ENCODE measurements at places on chromosomes 11 and 22.

DNA sequence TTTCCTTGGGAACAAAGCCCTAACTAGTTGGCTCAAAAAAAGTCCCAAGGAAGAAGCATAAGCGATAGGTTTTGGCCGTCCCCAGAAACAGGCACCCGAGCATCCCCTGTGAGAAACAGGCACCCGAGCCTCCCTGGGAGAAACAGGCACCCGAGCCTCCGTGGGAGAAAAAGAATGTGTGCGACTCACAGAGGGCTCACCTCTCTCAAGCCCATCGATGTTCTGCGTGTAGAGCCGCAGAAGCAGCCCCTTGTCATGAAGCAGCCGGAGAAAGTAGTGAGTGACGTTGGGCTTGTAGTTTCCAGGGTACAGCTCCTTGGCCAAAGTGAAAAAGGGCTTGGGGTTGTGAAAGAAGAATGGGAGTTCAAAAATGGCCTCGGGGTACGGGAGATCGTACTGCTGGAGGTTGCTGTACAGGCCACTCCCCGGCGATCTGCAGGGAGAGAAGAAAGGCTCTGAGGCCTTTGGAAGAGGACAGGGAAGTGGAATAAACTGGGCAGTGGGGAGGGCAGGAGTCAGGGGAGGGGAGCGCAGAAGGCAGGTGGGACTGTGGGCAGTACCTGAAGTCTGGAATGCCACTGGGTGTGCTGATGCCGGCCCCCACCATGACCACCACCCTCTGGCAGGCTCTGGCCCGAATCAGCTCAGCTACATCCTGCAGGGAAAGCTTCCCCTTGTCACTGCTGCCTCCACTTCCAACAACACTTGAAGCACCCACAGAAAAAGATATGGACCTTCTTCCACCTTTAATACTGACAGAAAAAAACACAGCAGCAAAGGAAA, 3.2 kb downstream of the SIRT3 start:
- no peak for DNase-seq

GRCh38 chr11:62919476-62919875, 1.7 kb downstream of the CHRM1 start:
- DNase-seq = no peak

DNA sequence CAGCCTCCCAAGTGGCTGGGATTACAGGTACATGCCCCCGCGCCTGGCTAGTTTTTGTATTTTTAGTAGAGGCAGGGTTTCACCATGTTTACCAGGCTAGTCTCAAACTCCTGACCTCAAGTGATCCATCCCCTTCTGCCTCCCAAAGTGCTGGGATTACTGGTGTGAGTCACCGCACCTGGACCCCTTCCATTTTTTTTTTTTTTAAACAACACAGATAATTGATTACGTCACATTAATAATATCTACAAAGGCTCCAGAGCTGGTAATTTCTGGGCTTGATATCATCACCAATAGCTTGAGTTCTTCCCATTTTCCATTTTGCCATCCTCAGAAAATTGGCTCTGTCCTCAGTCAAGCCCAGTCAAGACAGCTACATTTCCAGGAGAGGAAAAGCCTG, 7.2 kb downstream of the TTLL1 start:
- no peak for DNase-seq

- no peak for DNase-seq
These were observed 15.0 kb upstream of the SLC39A13 start for GRCh38 chr11:47393163-47394049.
